ENCODE measurements at places on chromosomes 16 and 17.

GRCh38 chr17:4850246-4850645 lies 17.1 kb downstream of the MINK1 start:
- no peak for DNase-seq

GRCh38 chr17:65008882-65009281 lies 47.7 kb downstream of the GNA13 start:
- no peak for DNase-seq

DNA sequence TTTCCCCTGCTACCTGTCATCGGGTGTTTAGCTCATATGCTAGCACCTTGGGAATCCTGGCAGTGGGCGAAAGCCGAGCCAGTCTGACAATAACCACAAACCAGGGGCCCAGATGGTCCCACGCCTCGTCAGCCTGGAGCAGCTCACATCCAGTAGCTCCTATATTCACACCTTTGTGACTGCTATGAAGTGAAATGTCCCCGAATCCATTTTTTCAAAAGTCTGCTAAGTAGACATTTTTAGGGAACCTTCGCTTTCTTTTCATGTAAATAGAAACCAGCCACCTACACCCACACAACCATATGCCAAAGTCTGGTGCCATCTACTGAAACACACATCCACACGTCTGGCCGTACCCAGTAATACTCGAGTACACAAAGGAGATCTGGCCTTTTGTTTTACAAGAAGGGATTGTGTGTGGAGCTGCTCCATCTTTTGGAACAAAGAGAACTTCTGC lies 176.8 kb downstream of the SLC39A11 start:
- DNase-seq: no peak

DNA sequence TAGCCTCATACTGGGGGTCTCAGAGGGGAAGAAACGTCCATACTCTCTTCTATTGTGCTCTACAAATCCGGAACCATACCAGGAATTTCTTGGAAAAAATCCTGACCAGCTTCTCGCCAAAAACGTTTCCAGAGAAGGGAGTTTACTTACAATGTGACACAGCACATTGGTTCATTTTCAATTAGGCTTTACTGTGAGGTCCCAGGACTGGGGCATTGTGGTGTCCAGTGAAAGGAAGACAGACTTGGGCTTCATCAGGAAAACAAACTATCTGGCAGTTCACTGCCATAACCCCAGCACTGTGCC lies 14.7 kb downstream of the MPP2 start:
- DNase-seq: no peak

DNA sequence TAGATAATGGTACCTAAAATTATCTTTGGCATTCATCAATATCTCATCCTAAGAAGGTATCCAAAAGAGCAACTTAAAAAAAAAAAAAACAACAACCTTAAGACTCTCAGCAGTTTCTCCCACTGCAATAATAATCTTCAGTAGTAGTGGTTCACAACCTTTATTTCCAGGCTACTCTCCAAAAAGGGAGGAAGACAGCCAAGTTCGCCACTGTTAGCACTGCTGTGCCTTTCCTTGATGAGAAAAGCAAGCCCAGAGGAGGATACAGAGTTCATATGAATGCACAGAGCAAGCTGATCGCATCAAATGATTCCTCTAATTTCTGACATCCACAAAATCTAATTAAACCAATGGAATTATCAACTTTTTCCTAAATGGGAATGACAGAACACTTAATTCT lies 199.4 kb downstream of the AATF start:
- DNase-seq: no peak
